Effector CD4-positive, alpha-beta T cell (primary cell): ENCODE measurements at places on chromosomes 13 and 19.

DNA sequence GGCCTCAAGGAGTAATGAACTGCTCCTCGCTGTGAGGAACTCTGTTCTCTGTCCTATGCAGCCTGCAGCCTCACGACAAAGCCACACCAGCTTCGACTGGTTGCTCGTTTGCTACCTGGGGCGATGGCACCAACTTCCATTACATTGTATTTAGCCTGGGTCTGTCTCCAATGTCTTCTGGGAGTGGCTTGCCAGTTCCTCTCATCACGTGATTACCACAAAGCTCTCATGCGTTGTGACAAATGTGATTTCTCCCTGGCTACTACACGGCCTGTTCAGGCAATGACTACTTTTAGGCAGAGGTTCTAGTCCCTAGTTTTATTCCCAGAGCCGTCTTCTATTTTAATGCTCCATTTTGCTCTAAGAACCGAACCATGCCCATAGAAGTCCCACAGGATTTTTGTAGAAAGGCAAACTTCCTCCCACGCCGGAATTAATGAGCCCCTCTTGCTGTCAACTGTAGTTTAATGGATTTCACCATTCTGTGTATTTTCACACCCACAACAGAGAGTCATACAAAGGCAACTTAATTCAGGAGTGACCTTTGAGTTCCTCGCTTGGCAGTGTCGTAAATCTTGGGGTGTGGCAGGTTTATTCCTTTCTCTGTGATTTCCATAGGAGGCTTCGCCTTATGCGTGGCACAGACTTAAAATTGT is 351.9 kb downstream of the EFNB2 start:
- no peak for DNase-seq

DNA sequence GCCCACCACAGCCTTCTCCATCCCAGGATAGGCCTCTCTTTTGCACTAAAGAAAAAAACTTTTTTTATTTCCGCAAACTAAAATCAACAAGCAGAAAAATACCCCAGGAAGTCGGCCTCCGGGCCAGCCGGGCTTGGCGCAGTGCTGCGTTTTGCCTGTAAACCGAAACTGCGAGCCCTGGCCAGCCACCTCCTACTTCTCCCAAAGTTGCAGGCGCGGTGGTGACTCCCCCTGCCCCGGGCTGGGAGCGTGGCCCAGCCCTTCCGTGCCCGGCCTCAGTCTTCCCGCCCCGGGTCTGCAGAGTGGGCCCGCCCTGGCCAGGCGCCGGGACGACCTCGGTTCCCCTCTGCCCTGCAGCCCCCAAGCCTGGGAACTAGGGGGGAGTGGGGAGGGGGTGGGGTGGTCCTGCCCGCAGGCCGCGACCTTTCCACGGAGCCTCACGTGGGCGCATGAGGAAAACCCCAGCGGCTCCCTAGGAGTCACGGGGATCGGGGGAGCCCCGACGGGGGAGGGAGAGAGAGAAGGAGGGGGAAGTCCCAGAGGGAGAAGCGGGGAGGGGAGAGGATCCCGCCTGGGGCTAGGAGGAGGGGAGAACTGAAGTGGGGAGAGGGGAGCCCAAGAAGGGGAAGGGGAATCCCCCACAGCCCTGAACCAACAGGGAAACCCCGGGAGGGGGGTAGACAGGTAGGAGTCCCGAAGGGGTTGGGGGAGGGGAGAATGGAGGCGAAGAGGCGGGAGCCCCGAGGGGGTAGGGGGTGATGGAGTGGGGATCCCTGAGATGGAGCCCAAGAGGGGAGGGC is 3.0 kb downstream of the GADD45B start:
- peak; percentile 57 for DNase-seq

DNA sequence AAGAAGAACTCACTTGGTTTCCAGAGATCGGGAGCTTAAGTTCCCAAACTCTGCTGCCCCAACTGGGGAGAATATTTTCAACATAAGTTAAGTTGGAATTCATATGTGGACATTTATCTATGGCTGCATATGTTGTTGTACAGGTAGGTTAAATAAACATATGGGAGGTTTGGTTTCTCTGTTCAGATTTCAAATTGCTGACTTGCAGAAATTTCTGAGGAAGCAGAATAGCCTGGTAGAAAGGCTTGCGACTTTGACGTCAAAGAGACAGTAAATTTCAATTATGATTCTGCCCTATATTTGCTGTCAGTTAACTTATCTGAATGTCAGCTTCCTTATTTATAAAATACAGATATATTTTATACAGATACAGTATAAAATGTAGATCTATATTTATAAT is 40.0 kb upstream of the TPP2 start:
- no peak for DNase-seq

DNA sequence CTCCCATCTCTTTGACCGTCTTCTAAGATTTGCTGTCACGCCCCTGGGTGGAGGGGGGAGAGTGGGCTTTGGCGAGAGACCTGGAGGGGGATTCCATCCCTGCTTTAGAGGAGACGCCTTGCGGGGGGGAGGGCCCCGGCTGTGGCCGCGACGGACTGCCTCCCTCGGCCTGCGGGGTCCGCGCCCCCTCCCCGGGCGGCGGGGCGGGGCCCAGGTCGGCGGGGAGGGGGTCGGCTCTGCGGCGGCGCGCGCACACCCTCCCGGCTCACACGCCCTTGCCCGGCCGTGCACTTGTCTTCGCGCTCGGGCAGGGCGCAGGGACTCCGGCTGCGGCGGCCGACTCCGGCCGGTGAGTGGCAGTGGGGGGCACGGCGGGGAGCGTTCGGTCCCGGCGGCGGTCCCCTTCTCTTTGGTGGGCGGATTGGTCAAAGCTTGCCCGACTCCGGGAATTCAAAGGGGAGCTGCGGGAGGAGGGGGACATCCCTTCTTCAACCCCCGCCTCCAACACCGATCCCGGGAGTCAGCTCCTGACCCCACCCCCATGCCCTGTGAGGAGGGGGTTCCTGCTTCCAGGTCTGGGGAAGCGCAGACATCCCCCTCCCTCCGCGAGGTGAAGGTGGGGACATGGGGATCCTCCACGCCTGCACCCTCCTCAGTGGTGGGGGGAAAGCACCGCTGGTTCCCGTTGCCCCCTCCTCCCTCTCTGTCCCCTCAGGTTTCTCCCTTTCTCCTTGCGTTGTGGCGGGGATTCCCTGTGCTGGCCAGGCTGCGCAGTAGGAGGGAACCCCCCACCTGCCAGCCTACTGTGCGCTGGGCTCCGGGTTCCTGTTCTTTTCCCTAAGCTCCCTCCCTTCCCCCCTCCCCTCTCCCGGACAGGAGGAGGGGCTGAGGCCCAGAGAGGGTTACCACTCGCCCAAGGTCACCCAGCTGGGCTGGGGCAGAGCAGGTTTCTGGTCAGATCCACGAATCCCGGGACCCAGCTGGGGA is 14.6 kb upstream of the KCNN1 start:
- DNase-seq = no peak

GRCh38 chr13:39773833-39774232 is 118.4 kb downstream of the COG6 start:
- DNase-seq = no peak

- DNase-seq = no peak
Observed at GRCh38 chr13:31522396-31522795, 216.9 kb upstream of the RXFP2 start.

- DNase-seq = no peak
Observed at GRCh38 chr13:76954538-76954937, 6.2 kb downstream of the ACOD1 start.

DNA sequence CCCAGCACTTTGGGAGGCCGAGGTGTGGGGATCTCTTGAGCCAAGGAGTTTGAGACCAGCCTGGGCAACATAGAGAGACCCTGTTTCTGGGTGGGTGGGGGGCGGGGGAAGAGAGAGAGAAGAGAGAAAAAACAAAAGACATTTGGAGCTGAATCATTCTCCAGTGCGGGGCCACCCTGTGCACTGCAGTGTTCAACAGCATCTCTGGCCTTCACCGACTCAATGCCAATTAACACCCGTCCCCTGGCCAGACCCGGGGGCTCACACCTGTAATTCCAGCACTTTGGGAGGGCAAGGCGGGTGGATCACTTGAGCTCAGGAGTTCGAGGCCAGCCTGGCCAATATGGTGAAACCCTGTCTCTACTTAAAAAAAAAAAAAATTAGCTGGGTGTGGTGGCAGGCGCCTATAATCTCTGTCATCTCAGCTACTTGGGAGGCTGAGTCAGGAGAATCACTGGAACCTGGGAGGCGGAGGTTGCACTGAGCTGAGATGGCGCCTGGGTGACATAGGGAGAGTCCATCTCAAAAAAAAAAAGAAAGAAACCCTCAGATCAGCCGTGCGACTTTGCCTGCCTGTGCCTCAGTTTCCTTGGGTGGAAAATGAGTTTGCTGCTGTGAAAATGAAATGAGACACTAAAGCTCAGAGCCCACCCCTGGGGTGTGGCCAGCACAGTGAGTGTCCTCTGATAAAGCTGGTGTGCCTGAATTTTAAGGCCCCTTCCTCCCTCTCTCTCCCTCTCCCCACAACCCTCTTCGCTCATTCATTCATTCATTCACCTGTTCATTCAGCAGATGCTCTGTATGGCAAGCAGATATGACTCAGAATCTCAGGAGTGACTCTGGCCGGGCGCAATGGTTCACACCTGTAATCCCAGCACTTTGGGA is 6.4 kb downstream of the KLF2 start:
- DNase-seq = peak; percentile 23

- no peak for DNase-seq
Observed at GRCh38 chr13:85287528-85287927, 511.7 kb downstream of the SLITRK6 start.

- DNase-seq = no peak
Observed at GRCh38 chr19:33740811-33741396, 55.8 kb upstream of the KCTD15 start.

GRCh38 chr13:98652721-98653462 is 76.0 kb upstream of the STK24 start:
- DNase-seq = no peak
